ENCODE measurements at places on chromosomes 4 and X.

DNA sequence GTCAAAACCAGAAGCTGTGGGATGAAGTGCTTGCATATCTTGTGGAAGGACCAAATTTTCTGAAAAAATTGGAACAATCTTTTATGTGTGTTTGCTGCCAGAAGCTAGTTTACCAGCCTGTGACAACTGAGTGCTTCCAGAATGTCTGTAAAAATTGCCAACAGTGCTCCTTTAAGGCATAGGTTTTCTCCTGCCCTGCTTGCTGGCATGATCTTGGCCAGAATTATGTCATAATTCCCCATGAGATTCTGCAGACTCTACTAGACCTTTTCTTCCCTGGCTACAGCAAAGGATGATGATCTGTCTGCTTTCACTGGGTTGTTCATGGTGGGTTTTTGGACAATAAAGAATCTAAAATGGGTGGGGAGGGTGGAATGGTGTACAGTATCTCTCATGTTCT lies 196.3 kb upstream of the ZCCHC13 start:
- no peak for DNase-seq

DNA sequence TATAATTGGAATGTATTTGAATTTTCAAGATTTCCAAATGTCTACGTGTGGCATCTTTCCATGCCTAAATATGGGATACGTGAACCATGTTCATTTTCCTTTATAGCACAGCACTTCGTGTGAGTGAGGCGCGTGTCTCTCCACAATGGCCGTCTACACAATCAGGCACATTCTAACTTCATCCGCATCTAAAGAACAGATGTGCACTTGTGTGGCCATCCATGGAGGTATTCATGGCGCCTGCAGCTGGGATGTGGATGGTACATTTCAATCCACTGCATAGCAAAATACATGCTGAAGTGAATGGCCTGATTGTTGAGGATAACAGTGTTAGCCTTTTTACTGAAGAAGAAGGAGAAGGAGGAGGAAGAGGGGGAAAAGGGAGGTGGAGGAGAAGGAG lies 34.5 kb upstream of the TRIM2 start:
- DNase-seq = no peak

DNA sequence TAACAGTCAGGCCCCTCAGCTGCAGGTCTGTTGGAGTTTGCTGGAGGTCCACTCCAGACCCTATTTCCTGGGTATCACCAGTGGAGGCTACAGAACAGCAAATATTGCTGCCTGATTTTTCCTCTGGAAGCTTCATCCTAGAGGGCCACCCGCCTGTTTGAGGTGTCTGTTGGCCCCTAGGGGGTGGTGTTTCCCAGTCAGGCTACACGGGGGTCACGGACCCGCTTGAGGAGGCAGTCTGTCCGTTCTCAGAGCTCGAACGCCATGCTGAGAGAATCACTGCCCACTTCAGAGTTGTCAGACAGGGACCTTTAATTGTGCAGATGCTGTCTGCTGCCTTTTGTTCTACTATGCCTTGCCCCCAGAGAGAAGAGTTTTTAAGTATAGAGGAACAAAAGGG lies 160.8 kb downstream of the DKK2 start:
- DNase-seq = no peak

GRCh38 chr4:90137555-90137954 lies 10.4 kb downstream of the CCSER1 start:
- DNase-seq = no peak

DNA sequence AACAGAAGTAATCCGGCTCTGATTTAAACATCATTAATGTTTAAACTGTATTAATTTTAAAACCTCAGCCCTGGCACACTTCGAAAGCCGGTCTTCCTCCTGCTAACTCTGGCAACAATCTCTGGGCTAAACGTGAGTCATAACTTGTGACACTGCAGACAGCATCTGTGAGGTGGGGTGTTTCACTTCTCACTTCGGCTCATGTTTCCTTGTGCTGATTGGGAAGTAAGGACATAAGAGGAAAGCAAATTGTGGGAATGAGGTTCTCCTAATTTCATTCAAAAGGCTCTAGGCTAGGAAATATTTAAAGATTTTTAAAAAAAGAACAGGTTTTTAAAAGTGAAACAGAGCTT lies 139.9 kb upstream of the USP9X start:
- no peak for DNase-seq

- DNase-seq = peak; percentile 94
Observed at GRCh38 chr4:98143001-98143899, at the start of gene STPG2. Gene STPG2 (minus strand): TSS chr4:98143476.

- DNase-seq = no peak
Observed at GRCh38 chrX:56025872-56026571, 206.1 kb upstream of the KLF8 start.

GRCh38 chr4:76305971-76306881 lies at the start of gene STBD1:
Gene STBD1 (plus strand): TSS chr4:76306733. CDS start chr4:76306770, 37 bp downstream.
- peak; percentile 40 for DNase-seq

GRCh38 chr4:37138019-37138653 lies 106.4 kb upstream of the NWD2 start:
- no peak for DNase-seq

- no peak for DNase-seq
Observed at GRCh38 chr4:11079171-11079570, 349.5 kb downstream of the HS3ST1 start.

Data from activated CD4-positive, alpha-beta T cell treated with anti-CD3 and anti-CD28 coated beads, Interleukin-2, amount 50 U/mL, for 48 hours (primary cell).